Pons (tissue), 1 donor: ENCODE measurements at places on chromosomes 5 and 9.
A peak's percentile ranks its signal among the peaks of the same experiment; 100 is the strongest.

DNA sequence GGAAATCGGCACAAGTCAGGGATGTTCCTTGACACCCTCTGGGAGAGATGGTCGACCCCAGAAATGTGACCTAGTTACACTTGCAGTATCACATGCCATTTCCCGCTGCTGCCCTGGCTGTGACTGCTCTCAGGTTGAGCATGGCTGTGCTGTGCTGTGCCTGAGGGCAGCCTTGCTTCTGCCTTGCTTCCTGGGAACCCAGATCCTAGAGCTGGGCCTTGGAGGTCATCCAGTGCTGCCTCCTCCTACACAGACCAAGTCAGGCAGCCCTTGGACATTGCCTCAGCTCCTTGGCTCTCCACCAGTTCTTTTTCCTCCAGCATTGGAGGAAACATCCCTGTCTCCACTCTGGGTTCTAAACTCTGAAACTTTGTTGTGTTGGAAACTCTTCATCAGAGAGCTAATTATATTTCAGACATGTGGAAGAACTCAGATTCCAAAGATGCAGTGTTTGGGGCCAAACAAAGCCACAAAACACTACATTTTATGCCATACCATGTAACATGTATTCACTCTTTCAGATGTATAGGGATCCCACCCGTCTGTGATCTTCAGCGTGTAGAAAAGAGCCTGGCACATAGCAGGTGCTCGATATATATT is 6.1 kb downstream of the MAMDC2 start:
- DNase-seq, result no peak

DNA sequence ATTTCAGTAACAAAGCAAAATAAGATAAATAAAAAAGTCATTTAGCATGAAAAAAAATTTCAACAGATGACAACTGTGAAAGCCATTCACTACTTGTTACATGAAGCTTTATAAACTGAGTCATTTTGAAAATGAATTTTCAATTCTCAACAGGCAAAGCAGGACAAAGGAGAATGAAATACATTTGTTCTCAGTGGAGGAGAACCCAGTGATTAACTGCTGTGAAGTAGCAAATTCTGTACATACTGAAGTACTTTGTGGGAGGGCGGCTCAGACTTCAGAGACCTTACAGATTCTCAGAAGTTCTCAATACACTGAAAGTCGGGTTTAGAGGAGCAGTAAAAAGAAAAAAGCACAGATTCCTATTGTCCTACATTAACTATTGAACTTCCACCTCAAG is 21.7 kb downstream of the SKIC3 start:
- no peak for DNase-seq

DNA sequence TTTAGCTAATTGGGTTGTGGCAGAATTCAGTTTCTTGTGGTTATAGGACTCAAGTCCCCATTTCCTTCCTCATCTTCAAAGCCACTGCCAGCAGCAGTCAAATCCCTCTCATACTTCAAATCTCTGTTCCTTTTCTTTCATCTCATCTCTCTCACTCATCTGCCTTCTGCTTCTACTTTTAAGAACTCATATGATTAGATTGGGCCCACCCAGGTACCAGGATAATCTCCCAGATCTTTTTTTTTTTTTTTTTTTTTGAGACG is 8.0 kb upstream of the REEP5 start:
- DNase-seq, result peak; percentile 39

DNA sequence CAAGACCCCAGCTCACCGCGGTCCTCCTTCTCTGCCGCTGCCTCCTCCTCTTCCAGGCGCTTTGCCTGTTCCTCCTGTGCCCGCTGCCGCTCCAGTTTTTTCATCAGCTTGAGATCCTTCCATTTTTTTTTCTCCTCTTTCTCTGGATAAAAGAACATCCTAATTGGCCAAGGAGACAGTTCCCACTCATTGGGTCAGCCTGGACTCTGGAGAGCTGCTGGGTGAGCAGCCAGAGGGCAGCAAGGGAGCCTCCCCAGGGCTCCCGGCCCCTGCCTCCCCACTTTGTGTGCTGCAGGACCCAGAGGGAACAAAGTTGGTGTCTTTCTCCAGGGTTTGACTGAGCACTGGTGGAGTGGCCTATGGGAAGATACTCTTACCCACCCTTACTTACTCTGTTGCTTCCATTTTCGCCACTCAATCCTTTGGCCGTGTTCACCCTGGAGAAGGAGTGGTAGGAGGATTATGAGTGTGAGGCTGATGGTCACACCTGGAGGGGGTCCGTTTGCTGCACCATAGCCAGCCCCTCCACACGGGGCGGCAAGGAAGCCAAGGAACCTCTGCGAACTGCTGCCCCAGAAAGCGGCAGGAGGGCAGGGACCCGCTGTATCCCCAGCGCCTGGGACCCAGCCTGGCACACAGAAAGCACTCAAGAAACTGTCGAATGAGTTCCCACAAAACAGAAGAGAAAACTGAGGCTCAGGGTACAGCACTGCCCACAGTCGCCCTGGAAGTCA is 708 bp downstream of the SPOUT1 start:
- no peak for DNase-seq

DNA sequence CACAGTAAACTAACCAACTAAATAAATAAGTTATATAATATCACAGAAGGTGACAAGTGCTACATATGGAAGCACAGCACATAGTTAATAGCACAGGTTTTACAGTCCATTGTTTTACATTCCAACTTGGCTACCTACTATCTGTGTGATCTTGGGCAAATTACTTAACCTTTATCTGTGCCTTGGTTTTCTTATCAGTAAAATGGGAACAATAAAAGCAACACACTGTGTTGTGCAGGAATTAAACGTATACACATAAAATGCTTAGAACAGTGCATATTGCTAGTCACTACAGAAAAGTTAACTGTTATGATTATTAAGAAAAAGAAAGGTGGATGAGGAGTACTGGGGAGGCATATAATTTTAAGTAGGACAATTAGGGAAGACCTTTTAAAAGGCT is 42.8 kb upstream of the GOLGA1 start:
- DNase-seq, result no peak
